ENCODE measurements at places on chromosomes 6 and 20. TPM values are rescaled to one million over a fixed set of nuclear protein-coding genes. Genes with fewer than 3 reads are reported as not detected.

The MYBL2 gene
- 0.94 TPM for total RNA-seq

The SH3BGRL2 gene
- 23.7 TPM for total RNA-seq

The IBTK gene
- 34.0 TPM for total RNA-seq

The KCNG1 gene
- not detected for total RNA-seq

DNA sequence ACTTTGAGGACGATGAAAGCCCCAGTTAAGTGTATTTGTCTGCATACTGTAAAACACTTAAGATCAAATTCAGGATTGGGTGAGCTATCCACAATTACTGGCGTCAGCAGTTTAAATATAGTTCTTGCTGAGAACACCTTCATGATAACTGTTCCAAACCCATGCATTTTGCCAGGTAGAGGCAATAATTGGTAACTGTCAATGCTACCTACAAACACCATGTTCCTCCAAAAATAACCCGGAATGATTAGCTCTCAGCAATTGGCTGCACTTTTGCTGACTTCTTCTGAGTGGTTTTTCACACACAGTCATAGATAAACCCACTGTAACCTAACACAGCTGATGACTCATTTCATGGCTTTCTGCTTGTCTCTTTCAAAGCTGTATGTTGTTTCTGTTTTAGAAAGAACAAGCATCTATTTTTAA is 1358.6 kb upstream of the GJE1 start:
- no peaks in the 10 kb centered on the region for H3K27me3 ChIP-seq
- H3K4me1 ChIP-seq, result peaks cover 2% of the 10 kb centered on the region
- H3K27ac ChIP-seq, result peak overlapping the region; percentile 28
- no peak overlapping the region for H3K4me3 ChIP-seq

GRCh38 chr20:23003077-23003635 is 32.0 kb upstream of the SSTR4 start:
- H3K36me3 ChIP-seq, result no peaks in the 10 kb centered on the region
- H3K4me3 ChIP-seq, result no peak overlapping the region
- no peak overlapping the region for H3K27ac ChIP-seq
- H3K27me3 ChIP-seq, result no peaks in the 10 kb centered on the region
- no peaks in the 10 kb centered on the region for H3K4me1 ChIP-seq

DNA sequence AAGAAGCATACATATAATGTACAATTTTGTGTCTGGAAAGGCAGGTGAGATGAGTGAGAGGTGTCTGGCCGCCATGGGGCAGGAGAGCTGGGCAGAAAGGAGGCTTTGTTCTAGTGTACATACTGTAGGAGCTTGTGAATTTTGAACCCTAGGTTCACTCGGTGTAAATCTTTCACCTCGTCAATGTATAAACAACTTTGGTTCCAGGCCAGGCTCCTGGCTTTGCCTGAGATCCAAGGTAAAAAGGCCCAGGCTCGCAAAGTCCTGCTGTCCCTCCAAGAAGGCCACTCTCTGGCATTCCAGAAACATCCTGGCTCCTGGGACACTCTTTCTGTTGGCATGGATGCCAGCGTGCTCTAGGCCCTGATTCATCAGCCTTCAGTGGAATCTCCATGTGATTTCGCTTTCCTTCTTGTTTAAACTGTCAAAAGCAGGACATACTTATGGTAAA is 7.1 kb upstream of the SLC22A7 start:
- H3K4me3 ChIP-seq, result no peak overlapping the region
- no peak overlapping the region for H3K27ac ChIP-seq
- DNase-seq, result no peak
- no peaks in the 10 kb centered on the region for H3K27me3 ChIP-seq
- no peaks in the 10 kb centered on the region for H3K36me3 ChIP-seq

GRCh38 chr6:116697480-116697879 is 16.5 kb downstream of the KPNA5 start:
- H3K27me3 ChIP-seq, result no peaks in the 10 kb centered on the region
- DNase-seq, result no peak
- H3K4me1 ChIP-seq, result no peaks in the 10 kb centered on the region
- no peak overlapping the region for H3K27ac ChIP-seq
- no peaks in the 10 kb centered on the region for H3K36me3 ChIP-seq
- H3K4me3 ChIP-seq, result no peak overlapping the region

GRCh38 chr6:164183556-164184123 is 769.1 kb downstream of the QKI start:
- peaks cover 4% of the 10 kb centered on the region for H3K27me3 ChIP-seq
- H3K4me1 ChIP-seq, result no peaks in the 10 kb centered on the region
- H3K36me3 ChIP-seq, result no peaks in the 10 kb centered on the region
- no peak for DNase-seq

GRCh38 chr6:74733830-74734620 is 471.8 kb downstream of the COL12A1 start:
- no peak overlapping the region for H3K27ac ChIP-seq
- no peaks in the 10 kb centered on the region for H3K4me1 ChIP-seq
- no peak for DNase-seq
- no peaks in the 10 kb centered on the region for H3K27me3 ChIP-seq
- no peaks in the 10 kb centered on the region for H3K36me3 ChIP-seq

DNA sequence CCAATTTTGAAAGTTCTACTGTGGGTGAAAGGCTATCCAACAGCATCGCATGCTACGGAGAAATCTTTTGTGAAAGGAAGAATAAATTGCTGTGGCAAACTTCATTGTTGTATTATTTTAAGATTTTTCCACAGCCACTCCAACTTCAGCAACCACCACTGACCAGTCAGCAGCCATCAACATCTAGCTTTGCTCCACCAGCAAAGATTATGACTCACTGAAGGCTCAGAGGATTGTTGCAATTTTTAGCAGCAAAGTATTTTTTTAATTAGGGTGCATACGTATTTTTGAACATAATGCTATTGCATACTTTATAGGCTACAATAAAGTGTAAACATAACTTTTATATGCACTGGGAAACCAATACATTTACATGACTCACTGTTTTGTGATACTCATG is 493.5 kb downstream of the TFAP2A start:
- H3K27ac ChIP-seq, result no peak overlapping the region
- no peaks in the 10 kb centered on the region for H3K27me3 ChIP-seq
- DNase-seq, result no peak

DNA sequence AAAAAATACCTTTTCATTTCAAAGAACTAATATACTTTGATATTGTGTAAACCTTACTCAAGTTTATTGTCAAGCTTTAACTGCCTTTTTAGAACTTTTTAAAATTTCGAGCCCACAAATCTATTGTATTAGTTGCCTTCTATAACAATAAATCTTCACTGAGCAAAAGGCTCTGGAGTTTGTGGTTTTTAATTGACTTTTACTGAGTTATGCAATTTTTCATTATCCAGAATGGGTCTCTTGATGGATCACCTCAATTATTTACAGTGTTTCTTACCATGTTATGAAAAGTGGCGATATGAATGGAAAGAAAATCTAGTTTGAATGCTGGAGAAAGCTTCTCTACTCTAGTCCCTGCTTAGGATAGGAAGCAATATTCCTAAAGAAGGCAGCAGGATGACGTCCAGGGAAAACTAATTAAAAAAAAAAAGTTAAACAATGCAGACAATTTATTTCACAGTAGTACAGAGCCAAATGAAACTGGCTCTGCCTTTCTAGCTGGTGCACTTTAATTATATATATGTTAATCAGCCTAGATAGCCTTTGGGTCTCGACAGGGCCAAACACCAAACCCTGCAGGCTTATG is 5.0 kb downstream of the ID4 start:
- H3K27ac ChIP-seq, result peak overlapping the region; percentile 35
- no peak for DNase-seq
- H3K36me3 ChIP-seq, result no peaks in the 10 kb centered on the region
- no peaks in the 10 kb centered on the region for H3K27me3 ChIP-seq
- peaks cover 10% of the 10 kb centered on the region for H3K4me1 ChIP-seq
- no peak overlapping the region for H3K4me3 ChIP-seq
